ENCODE measurements at places on chromosomes 12 and 14. TPM values are rescaled to one million over a fixed set of nuclear protein-coding genes. Genes with fewer than 3 reads are reported as not detected.

Gene RPGRIP1
- not detected for total RNA-seq

Gene CCDC184
- 1.0 TPM for total RNA-seq

Gene ZNF891
- 0.43 TPM for total RNA-seq

Gene KCNH3
- not detected for total RNA-seq

DNA sequence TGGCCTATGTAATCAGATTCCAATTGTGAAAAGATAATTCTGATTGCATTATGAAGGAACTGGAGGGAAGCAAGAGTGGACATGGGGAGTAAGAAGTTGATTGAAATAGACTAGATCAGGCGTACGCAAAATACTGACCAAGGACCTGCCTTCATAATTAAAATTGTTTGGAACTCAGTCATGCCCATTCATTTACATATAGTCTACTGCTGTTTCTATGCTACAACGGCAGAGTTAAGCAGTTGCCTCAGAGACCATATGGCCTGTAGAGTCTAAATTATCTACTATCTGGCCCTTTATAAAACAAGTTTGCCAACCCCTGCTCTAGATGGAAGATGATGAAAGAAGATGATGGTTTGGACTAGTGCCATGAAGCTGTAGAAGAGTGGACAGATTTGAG, 170.0 kb upstream of the ARID2 start:
- H3K36me3 ChIP-seq, result no peaks in the 10 kb centered on the region
- no peak overlapping the region for H3K4me3 ChIP-seq
- DNase-seq, result no peak

- peak; percentile 70 for DNase-seq
- H3K4me3 ChIP-seq, result no peak overlapping the region
- peaks cover 7% of the 10 kb centered on the region for H3K36me3 ChIP-seq
- no peaks in the 10 kb centered on the region for H3K27me3 ChIP-seq
- no peak overlapping the region for H3K27ac ChIP-seq
- H3K4me1 ChIP-seq, result peaks cover 8% of the 10 kb centered on the region
Measured at GRCh38 chr12:42332301-42333285, 6.6 kb downstream of the PPHLN1 start.

- peak overlapping the region; percentile 75 for H3K27ac ChIP-seq
- peaks cover 49% of the 10 kb centered on the region for H3K4me1 ChIP-seq
- DNase-seq, result peak; percentile 92
Measured at GRCh38 chr12:124174451-124175348, 120.2 kb upstream of the RFLNA start.

DNA sequence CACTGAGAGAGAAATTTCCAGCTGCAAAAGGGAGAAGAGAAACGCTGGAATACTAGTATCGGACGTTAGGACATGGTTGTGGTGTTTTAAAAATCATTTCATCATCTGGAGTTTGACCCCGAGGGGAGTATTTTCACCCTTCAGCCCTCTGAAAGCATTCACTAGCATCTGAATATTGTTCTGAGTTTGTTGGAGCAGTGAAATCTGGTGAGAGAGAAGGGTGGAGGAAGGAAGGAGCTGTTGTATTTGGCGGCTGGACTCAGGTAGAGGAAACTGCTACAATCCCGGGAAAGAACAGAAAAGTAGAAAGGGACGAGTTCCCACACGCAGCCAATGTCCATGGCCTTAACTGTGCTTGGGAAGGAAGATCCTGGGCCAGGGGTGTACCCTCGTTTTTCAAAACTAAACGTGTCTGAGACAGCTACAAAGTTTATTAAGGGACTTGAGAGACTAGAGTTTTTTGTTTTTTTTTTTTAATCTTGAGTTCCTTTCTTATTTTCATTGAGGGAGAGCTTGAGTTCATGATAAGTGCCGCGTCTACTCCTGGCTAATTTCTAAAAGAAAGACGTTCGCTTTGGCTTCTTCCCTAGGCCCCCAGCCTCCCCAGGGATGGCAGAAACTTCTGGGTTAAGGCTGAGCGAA, 896 bp upstream of the CDKN1B start:
- peak; percentile 58 for DNase-seq
- H3K4me3 ChIP-seq, result peak overlapping the region; percentile 90
- H3K27ac ChIP-seq, result peak overlapping the region; percentile 94
- no peaks in the 10 kb centered on the region for H3K27me3 ChIP-seq
- H3K36me3 ChIP-seq, result peaks cover 20% of the 10 kb centered on the region

Measured in GM23248 (cell line).